ENCODE measurements at places on chromosomes 1 and 21. TPM values are rescaled to one million over a fixed set of nuclear protein-coding genes. Genes with fewer than 3 reads are reported as not detected.

DNA sequence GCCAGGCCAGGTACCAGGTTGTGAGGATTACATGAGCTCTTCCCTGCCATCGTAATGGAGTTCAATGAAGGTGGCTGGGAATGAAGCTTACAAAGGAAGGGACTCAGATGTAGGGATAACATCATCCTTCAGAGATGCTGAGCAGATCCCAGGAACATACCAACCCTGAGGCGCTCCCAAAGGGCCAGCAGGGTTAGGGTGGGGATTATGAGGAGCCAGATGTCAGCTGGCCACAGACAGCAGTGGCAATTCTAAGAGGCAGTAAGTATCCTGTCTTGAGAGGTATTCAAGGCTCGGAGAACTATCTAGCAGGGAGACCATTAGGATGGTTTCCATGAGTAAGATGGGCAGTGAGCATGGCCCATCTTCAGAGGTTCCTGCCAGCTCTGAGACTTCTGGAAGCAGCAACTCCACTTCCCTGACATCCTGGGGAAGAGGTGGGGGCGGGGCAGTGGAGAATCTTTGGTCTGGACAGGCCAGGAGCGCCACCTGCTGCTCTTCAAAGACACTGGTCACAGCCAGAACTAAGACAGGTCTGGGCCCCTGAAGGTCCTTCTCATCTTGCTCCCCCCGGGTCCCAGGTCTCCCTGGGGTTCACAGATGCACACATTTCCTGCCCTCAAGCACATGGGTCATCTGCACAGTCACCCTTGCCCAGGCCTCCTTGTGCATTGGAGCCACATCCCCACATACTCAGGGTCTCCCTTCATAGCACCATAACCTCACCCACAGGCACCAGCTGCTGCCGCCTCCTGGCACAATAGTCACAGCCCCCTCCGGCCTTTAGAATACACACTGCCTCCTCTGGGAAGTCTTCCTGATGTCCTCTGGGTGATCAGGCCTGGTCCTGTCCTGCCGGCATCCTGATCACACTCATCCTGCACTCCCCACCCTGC, 2.7 kb upstream of the SDC3 start:
- H3K4me3 ChIP-seq = no peak overlapping the region
- H3K27ac ChIP-seq = no peak overlapping the region

GRCh38 chr21:27424601-27425000, 457.7 kb upstream of the ADAMTS5 start:
- H3K27me3 ChIP-seq = no peaks in the 10 kb centered on the region
- H3K4me3 ChIP-seq = no peak overlapping the region
- no peak overlapping the region for H3K27ac ChIP-seq
- DNase-seq = no peak
- no peaks in the 10 kb centered on the region for H3K36me3 ChIP-seq
- no peaks in the 10 kb centered on the region for H3K4me1 ChIP-seq

GRCh38 chr1:229836324-229836723, 210.3 kb downstream of the URB2 start:
- H3K27me3 ChIP-seq = no peaks in the 10 kb centered on the region
- H3K4me3 ChIP-seq = no peak overlapping the region
- DNase-seq = no peak
- H3K27ac ChIP-seq = no peak overlapping the region
- no peaks in the 10 kb centered on the region for H3K4me1 ChIP-seq

The TNFRSF4 gene
- polyA plus RNA-seq = not detected

The CHD1L gene
- 20.2 TPM for polyA plus RNA-seq

The CAPN8 gene
- 0.20 TPM for polyA plus RNA-seq

Measured in H1 (cell line).